ENCODE measurements at places on chromosomes 7 and 10.

DNA sequence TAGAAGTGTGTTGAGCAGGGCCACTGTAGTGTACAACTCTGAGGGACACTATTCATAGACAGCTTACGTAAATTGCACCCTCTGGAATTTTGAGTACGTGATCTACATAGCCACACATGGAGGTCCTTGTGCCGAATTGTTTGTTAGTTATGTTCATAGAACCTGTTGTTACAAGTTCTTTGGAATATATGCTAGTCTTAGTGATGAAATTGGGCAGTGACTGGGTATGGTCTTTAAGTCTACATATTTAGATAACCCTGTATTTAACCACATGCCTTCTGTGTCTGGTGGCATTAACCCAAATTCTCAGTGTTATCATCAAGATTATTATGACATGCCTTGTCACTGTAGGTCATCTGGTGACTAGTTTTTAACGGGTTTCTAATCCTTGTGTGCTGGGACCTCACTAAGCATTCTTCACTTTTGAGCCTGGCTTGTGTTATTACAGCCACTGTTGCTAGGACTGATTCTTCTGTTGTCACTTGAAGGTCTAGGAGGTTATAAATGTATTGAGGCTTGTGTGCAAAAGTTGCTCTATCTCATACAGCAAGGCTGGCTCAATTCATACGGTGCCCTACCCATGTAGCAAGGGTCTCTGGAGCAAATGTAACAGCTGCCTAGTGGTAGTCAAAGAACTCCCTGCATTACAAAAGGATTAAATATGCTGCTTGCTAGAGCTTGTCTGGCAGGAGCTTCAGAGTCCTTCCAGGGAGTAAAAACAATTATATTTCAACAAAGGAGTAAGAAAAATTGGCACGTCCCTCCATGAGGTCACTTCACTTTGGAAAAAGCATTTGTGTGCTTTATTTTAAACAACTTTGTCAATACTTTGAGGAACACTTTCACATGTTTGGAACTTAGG, 65.4 kb downstream of the CDK14 start:
- DNase-seq: no peak

DNA sequence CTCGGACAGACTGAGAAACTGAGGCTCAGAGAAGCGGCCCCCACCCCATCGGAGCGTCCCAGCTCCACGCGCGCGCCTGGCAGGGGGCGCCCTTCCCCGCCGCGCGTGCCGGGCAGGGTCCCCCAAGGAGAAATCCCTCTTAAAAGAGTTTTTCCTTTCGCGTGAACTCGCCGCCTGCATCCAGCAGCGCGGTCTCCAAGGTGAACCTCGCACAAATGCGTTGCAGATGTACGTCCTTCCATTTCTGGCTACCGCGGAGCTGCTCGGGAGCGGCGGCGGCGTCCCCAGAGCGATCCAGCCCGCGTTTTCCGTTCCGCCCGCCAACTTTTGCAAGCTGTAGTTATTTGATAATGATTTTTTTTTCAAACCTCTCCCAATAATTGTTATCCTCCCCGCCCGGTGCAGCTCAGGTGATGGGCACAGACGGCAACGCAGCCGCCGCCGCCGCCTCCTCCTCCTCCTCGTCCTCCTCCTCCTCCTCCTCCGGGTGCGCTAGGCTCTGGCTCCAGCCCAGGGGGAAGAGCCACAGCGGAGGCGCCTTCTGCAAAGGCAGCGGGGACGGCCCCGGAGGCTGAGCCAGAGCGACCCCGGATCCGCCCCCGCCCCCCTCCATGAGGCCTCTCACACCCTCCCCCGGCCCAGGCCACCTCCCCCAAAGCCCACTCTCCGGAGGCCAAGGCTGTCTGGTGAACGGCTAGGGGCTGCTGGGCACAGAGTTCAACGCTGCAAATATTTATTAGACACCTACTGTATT, 74.0 kb upstream of the CUX1 start:
- peak; percentile 51 for DNase-seq

DNA sequence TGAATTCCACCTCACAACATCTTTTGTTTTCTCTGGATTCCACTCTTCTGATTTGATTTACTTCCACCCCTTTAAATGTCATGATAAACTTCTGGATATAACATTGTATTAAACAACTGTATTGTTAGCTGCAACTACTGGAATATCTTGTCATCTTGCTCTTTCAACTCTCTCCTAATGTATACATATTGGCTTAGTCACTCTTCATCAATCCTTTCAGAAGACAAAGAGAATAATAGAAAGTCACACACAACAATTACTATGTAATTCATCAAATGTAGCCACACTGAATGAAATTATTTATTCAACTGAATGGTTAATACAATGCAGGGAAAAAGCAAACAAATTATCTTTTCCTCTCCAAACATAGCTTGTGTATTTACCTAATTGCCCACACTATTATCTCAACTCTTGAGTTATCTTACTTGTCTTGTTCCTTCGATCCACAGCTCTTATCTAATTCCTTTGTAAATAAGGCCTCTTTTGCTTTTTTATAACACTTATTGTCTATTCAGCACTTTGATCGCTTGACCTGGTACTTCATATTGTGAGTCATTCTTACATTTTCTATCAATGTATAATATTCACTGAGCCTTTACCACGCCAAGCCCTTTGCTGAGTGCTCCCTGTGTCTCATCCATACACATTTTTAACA, 16.7 kb downstream of the SEMA3A start:
- DNase-seq: peak; percentile 90

DNA sequence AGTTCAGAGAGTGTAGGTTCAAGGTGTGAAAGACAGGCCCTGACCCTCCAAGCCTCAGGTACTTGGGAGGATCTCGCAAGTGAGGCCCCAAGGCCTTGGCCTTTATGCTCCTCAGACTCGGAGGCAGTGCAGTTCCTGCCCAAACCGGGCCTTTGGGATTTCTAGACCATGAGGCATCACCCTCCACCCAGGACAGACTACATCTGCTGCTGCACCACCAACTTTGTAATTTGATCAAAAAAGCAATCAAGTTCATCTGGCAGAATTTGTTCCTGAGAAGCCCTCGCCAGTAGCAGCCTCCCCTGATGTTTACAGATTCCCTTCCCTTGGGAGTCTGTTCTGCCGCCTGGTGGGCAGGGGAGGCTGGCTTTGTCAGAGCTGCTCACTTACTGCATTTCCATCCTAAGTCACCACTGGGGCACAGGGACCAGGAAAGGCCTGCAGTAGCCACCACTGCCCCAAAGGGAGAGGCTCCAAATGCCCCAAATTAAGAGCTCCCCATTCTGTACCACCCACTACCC, 2.1 kb downstream of the CAMK2G start:
- DNase-seq: no peak

DNA sequence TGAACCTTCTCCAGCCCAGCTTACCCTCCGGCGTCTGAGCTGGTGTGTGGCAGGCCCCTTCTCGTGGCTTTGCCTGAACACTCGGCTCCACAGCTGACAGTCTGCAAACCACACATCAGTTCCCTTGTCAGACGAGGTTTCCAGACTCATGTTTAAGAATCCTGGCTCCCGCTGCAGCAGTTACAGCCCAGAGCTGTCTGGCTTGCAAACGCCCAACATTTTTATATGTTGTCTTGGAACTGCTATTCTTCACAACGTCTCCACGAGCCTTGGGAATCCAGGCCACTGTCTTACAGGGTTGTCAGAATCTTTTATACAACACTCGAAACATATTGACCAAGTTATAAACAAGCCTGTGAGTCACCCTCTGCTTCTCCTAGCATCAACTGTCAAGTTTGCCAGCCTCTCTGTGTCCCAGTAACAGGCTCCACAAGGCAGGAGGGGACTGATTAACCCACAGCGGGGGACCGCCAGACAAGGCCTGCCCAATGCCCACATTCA, 68.1 kb downstream of the TNS3 start:
- DNase-seq: no peak

DNA sequence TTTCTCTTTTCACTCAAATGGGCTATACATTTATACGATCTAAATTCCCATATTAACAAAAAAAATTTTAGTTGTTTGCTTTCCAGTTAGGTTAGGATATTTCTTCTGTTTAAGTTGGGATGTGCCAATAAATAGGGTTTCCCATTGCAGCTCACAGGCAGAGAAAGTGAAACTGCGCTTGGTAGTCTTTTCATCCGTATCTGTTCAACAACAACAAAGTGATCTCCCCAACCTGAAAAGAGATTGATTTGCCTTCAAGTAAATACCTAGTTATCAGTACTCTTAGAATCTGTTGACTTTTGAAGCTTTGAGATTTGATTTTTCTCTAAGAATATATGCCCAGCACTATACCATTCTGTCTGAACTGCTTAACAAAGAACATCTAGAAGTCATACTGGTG, 143.4 kb downstream of the DYNC1I1 start:
- DNase-seq: peak; percentile 67

DNA sequence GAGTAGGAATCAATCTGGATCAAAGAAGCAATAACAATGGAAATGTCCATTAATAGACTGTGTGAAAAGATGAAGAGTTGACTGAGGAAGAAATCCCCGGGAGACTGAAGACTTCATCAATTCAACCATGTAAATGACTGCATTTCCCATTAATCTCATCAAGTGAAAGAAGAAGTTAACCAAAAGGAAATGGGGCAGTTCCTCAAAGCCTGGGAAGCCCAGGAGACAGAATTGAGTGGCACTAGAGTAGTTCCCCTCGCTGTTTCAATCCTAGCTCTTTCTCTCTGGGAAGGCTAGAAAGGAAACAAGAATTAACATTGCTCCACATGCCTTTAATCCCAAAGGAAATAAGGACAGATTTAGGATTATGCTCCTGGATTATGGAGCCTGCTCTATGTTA, 4.8 kb upstream of the OR6V1 start:
- DNase-seq: no peak

DNA sequence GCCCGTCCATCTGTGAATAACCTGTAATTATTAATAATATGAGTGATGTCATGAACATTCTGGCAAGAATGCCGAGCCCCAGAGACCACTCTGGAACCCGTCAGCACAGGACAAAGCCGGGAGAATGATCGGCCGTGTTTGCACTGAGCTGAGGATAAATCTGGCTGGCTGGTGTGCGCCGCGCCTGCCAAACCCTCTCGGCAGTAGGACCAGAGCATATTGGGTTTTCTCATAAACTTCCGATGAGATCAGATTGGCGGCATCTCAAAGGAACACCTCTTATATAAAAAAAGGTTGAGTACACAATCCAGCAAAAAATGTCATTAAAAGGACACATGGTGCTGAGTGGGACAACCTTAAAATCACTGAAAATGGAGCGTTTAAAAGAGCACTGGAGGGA, 296.0 kb upstream of the MKI67 start:
- no peak for DNase-seq

GRCh38 chr7:54111814-54112511, 430.2 kb upstream of the VSTM2A start:
- no peak for DNase-seq

GRCh38 chr7:132941428-132941827, 140.5 kb downstream of the CHCHD3 start:
- DNase-seq: no peak

GRCh38 chr10:133329491-133330202, 7.0 kb downstream of the CALY start:
- DNase-seq: peak; percentile 22

- no peak for DNase-seq
These were observed 300.8 kb downstream of the SDHAF3 start for GRCh38 chr7:97418312-97418711.

DNA sequence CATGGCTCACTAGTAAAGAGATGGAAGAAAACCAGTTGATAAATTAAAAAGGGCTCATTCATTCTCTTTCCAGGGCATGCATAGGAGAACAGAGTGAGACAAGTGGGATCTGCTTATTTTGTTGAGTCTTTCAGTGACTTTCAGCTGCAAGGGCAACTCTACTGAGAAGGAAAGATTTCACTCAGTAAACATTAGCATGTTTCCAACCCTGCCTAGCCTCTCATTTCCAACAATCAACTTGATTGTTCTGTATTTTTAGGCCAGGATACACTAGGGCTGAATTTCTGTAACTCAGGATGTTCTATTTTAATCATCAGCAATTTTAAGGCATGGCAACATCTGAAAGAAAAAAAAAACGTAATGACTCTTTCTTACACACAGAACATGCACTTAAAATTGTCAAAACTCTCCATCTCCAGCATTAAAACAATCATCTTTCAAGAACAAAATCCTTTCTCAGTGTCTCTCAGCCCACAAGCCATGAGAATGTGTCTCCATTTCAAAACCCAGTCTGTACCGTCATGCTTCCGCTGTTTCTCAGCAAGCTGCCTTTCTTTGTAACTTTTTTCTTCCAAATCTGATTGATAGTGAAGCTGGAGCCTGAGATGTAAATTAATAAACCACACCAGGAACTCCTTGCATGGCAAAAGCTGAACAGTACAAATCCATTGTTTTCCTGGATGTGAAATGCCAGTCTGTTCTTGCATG, 147.2 kb upstream of the KLF14 start:
- no peak for DNase-seq

GRCh38 chr10:116899626-116900025, 50.3 kb downstream of the ENO4 start:
- DNase-seq: no peak

- DNase-seq: no peak
These were observed 1115.3 kb downstream of the REEP3 start for GRCh38 chr10:64636461-64636860.

DNA sequence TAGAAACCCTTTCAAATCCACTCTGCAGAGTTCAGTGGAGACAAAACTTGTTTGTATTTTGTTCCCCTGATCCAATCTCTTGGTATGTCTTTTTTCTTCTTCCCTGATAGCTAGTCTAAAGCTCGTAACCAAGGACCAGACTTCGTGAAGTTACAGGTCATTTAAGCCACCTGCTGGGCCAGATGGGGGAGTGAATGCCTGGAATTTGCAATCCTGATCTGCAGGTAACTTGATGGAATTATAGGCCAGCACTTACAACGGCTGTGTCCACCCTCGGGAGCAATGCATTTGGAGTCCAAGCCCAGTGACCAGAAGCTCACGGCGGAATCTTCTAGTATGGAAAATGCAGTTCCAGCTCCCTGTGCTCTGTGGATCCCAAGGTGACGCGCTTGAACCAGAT, 566.9 kb downstream of the TCERG1L start:
- no peak for DNase-seq

DNA sequence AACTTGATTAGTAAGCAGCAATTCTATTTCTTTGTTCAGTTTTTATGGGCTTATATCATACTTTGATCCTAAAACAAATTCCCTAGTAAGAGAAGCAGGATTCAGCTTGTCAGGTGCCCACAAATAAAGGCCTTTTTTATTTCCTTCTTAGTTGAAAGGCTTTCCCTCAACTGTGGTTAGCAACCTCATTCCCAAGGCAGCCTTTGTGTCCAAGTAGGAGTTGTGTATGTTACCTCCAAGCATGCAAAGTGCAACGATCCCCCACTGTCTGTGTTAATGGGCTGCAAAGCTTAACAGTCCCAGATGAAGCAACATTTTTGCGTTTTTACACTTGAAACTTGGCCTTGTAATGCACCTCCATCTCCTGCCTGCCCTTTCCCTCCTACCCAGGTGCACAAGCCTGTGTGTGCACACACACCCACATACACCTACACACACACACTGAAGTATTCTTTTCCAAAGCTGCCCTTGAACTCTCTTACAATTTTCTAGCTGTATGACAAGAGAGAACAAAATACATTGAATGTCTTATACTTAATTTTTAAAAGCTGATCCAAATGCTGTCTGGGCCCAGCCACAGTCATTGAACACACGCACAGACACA, 278.2 kb downstream of the SNX13 start:
- DNase-seq: no peak

- no peak for DNase-seq
These were observed 262.8 kb upstream of the TCERG1L start for GRCh38 chr10:131574363-131574706.

Measured in NCI-H1930 (cell line).